ENCODE measurements at places on chromosomes 7 and 10. TPM values are rescaled to one million over a fixed set of nuclear protein-coding genes. Genes with fewer than 3 reads are reported as not detected.

CREB5 gene
- 6.5 TPM for total RNA-seq

MOSPD3 gene
- total RNA-seq, result 3.1 TPM

SLC18A2 gene
- not detected for total RNA-seq

MTURN gene
- 24.6 TPM for total RNA-seq

CFAP69 gene
- 2.1 TPM for total RNA-seq

CTAGE15 gene
- 1.0 TPM for total RNA-seq

MMRN2 gene
- 0.21 TPM for total RNA-seq

TMEM139 gene
- total RNA-seq, result 8.3 TPM

SFRP5 gene
- not detected for total RNA-seq

CUBN gene
- 0.71 TPM for total RNA-seq

NUTM2E gene
- total RNA-seq, result 0.21 TPM

GPAM gene
- 14.9 TPM for total RNA-seq

CNNM2 gene
- total RNA-seq, result 2.7 TPM

NUTM2A gene
- 0.71 TPM for total RNA-seq

HKDC1 gene
- 2.4 TPM for total RNA-seq

CYP3A5 gene
- total RNA-seq, result 2.9 TPM

IPMK gene
- total RNA-seq, result 9.2 TPM

PPP1R17 gene
- not detected for total RNA-seq

STMP1 gene
- total RNA-seq, result 6.2 TPM

BTBD16 gene
- 0.07 TPM for total RNA-seq

PRSS37 gene
- total RNA-seq, result not detected

ELMO1 gene
- total RNA-seq, result 0.14 TPM

ELN gene
- total RNA-seq, result 0.14 TPM

WEE2 gene
- total RNA-seq, result 0.14 TPM

PNLIP gene
- not detected for total RNA-seq

TAS2R4 gene
- total RNA-seq, result 1.0 TPM

PRPS1L1 gene
- total RNA-seq, result not detected

TET1 gene
- total RNA-seq, result 1.4 TPM

MTG1 gene
- 16.7 TPM for total RNA-seq

CYP3A4 gene
- not detected for total RNA-seq

FAM20C gene
- total RNA-seq, result 24.7 TPM

PITRM1 gene
- 73.1 TPM for total RNA-seq

DLG5 gene
- 37.6 TPM for total RNA-seq

SPDYE11 gene
- not detected for total RNA-seq

TAS2R39 gene
- not detected for total RNA-seq

EPDR1 gene
- 13.3 TPM for total RNA-seq

SPDYE1 gene
- total RNA-seq, result not detected

GJC3 gene
- total RNA-seq, result not detected

CABCOCO1 gene
- total RNA-seq, result not detected

GIMAP5 gene
- total RNA-seq, result not detected

ATRNL1 gene
- total RNA-seq, result under 0.01 TPM

ANKRD7 gene
- total RNA-seq, result 0.34 TPM
